ENCODE measurements at places on chromosomes 7 and 10. TPM values are rescaled to one million over a fixed set of nuclear protein-coding genes. Genes with fewer than 3 reads are reported as not detected.

GRCh38 chr7:30923774-30924413, 12.2 kb downstream of the AQP1 start:
- DNase-seq = peak; percentile 5

DNA sequence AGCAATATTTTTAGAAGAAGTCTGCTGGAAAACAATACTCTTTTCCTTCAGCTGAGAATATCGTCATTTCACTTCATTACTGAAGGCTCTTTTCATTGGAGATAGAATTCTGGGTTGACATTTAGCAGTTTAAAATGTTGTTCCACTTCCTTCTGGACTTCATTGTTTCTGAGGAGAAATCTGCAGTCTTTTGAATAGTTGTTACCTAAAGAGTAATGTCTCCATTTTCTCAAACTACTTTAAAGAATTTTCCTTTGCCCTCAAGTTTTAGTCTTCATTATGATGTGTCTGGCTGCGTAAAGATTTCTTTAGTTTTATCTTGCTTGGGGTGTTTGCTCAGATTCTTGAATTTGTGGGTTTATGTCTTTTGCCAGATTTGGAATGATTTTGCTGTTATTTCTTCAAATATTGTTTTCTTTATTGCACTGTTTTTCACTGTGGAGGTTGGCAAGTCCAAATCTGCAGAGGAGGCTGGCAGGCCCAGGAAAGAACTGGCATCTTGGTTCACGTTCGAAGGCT, 136.3 kb downstream of the DNAJB6 start:
- no peak for DNase-seq

DNA sequence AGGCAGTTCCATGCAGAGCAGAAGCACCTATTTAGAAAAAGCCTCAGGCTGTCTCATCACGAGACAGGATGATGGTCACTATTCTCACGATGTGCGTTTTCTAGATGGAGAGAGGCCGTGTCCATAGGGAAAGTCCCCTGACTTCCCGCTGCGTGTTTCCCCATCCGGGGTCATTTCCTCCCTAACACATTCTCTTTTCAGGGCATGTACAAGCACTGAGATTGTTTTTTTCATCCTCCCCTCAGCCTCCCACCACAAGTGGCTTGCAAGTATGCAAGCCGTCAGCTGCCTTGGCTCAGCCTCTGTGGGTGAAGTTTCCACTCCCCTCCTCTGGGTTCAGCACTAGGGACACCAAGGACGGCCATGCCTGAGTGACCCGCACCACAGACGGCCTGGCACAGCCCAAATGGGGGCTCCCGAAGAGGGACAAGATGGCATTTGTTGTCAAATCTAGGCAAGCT, 2.7 kb upstream of the CALML5 start:
- DNase-seq = no peak

The PHF14 gene
- 52.4 TPM for total RNA-seq

DNA sequence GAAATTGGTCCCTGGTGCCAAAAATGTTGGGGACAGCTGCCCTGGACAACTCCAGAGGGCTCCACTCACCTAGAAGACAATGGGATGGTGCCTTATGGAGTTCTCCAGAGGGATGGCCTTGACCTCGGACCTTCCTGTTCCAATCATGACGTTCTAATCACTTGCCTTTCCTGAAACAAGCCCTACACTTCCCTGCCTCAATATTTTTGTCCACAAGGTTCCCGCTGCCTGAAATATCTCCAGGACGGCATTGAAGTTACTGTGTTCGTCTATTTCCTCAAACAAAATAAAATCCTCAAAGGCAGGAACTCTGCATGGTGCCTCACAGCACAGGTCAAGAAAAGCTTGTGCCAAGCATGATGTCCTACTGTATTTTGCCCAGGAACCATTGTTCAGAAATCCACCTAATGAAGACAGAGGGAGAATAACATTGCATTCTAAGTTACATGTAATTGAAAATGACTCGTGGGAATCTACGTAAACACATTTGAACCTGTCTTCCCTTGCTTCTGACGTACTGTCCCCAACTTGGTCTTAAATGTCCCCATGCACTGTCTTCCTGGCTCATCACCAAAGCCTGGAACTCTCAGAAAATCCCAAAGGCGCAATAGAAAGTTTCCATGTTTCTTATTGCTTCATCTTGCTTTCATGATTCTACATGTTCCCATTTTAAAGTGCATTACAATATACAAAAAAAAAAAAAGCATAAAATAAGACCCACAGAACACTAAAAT, 342.3 kb upstream of the NRP1 start:
- no peak for DNase-seq

DNA sequence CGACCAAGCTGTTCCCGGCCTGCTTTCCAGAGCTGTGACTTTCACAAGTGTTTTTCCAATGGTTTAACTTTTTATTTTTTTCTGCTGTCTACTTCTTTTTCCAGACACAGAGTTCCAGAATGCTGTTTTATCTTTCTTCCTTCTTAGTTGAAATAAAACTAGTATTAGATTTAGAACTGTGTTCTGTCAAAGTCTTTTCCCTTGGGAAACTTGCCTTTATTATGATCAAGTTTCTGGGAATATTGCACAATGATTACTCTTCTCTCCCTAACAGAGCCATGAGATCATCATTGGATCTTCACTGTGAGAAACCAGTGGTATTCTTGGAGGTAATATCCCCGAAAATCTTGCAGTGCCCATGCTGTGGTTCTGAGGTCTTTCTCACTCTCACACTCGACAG, 104.9 kb upstream of the KCND2 start:
- no peak for DNase-seq

- DNase-seq = no peak
Measured at GRCh38 chr7:55366461-55367070, 1.4 kb downstream of the LANCL2 start.

GRCh38 chr10:92387289-92387940, 96.4 kb downstream of the MARCHF5 start:
- DNase-seq = no peak

DNA sequence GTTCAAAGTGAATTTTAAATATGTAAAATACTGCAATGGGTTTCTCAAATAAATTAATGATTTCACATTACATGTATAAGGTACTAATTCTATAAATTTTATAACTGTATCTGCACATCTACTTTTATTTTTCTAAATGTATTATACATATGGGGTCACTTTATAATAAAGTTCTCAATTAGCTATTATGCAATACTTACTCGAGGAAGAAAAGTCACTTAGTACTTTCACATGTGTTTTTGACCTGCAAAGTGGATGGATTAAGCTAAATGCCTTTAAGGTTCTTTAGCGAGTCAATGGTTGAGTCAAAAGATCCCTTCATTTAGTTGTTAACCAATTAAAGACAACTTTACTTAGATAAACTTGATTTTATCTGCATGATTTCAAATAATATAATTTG, 437.8 kb downstream of the ANKRD7 start:
- no peak for DNase-seq

DNA sequence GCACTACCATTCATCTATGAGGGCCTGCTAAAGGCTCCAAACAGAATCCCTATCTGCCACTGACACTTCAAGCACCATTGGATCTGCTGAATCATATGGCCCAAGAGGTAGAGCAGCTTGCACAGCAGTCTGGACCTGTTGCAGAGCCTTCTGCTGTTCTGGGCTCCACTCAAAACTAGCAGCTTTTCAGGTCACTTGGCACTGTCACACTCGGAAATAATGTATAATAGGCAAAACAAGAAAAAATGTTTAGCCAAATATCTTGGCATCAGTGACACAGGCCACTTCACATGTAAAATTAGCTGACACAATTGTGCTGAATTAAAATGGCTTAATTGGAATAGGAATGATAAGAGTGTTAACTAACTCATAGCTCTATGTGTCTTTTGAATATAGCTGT, 1182.9 kb upstream of the LRRTM3 start:
- no peak for DNase-seq

DNA sequence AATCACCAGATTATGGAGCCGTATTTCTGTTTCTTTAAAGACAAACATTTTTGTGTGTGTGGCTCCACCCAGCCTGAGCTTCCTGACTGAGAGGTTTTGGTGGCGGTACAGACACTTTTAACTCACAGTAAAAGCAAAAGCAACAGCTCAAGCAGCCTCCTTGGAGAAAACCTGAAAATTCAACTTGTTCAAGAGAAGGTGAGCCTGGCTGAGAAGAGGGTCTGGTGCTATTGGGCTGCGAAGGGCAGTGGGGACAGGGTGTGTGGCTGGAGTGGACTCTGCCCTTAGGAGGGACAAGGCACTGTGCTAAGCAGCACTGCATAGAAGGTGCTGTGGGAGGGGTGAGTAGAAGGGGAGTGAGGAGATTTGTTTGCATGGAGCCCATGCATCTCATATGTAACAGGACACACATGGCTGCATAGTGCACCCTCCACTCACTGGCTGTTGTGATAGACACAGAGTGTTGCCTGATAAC, at the start of gene GIMAP7:
TSS of gene GIMAP7 (plus strand) at position 125 of the 475 bp plus-strand sequence. CDS start 5,103 bp downstream, outside the sequence.
- DNase-seq = no peak

GRCh38 chr10:98403812-98404504, 11.0 kb downstream of the PYROXD2 start:
- DNase-seq = no peak

The ANTXRL gene
- not detected for total RNA-seq

The SBDS gene
- 138 TPM for total RNA-seq

- DNase-seq = no peak
Measured at GRCh38 chr7:116687801-116688201, 15.8 kb downstream of the MET start.

- DNase-seq = no peak
Measured at GRCh38 chr7:126026421-126027088, 1096.9 kb upstream of the POT1 start.

- DNase-seq = no peak
Measured at GRCh38 chr10:45378914-45379726, 5.1 kb downstream of the ALOX5 start.

GRCh38 chr7:148883266-148884048, 634 bp downstream of the EZH2 start:
- peak; percentile 9 for DNase-seq

GRCh38 chr10:30284865-30285594, 64.0 kb downstream of the MTPAP start:
- DNase-seq = no peak

The ZNF467 gene
- 6.9 TPM for total RNA-seq
